WTC11 (cell line): ENCODE measurements at places on chromosomes 5 and 9.
A peak's percentile ranks its signal among the peaks of the same experiment; 100 is the strongest.

DNA sequence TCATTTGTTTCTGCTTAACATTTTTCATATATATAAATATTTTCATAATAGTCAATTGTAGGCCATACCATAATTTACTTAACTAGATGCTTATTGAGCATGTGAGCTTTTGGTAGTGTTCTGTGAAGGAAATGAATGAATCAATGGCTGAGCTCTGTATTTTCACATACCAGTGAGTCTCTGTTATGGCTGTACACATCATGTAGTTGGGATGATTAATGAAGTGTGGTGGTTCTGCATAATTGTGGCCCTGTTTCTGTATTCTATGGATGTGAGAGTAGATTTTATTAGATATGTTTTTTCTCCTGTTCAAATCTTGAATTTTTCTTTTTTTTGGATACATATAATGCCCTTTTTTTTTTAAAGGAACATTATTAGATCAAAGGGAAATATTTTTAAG lies 56.2 kb downstream of the CTNNA1 start:
- DNase-seq, result no peak

- no peak for DNase-seq
Measured at GRCh38 chr5:14229181-14229580, 86.0 kb downstream of the TRIO start.

- DNase-seq, result no peak
Measured at GRCh38 chr5:150783422-150783928, 4.9 kb downstream of the SMIM3 start.

GRCh38 chr9:2299843-2300205 lies 284.7 kb downstream of the SMARCA2 start:
- no peak for DNase-seq

DNA sequence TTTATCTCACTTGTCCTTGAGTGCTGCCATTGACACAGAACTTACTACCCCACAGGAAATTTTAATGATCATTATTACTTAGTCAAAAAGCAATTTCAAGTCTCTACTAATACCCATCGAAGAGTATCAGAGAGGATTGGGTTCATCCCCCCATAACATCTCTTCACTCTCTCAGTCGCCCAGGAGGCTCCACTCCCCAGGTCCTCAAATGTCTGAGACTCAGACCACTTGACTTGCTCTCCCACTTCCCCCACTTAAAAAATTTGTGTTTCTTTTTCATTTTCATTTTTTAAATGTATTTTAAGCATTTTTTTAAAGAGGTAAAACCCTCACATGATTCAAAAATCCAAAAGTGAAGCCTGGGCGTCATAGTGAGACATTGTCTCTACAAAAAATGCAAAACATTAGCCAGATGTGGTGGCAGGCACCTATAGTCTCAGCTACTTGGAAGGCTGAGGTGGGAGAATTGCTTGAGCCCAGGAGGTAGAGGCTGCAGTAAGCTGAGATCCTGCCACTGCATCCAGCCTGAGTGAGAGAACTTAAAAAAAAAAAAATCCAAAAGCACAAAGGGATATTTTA lies 56.8 kb upstream of the TRAF1 start:
- DNase-seq, result no peak

GRCh38 chr5:148523139-148523538 lies 131.2 kb downstream of the HTR4 start:
- peak; percentile 26 for DNase-seq

DNA sequence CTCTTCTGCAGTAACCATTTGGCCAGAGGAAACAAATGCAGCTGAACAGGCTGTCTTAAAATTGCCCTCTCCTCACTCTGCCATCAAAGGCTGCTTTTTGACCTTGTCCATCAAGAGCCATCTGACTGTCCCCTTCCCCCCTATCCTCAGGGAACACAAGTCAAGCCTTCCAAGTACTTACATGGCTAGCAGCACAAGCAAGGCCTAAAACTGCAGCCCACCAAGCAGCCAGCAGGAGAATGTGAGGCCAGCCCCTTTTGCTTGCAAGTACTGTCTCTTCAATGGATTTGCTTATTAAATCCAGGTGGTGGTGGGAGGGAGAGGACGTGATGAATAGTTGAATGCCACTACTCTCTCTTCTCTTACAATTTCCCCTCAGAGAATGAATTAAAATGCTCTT lies 83.5 kb downstream of the HTR1A start:
- no peak for DNase-seq

DNA sequence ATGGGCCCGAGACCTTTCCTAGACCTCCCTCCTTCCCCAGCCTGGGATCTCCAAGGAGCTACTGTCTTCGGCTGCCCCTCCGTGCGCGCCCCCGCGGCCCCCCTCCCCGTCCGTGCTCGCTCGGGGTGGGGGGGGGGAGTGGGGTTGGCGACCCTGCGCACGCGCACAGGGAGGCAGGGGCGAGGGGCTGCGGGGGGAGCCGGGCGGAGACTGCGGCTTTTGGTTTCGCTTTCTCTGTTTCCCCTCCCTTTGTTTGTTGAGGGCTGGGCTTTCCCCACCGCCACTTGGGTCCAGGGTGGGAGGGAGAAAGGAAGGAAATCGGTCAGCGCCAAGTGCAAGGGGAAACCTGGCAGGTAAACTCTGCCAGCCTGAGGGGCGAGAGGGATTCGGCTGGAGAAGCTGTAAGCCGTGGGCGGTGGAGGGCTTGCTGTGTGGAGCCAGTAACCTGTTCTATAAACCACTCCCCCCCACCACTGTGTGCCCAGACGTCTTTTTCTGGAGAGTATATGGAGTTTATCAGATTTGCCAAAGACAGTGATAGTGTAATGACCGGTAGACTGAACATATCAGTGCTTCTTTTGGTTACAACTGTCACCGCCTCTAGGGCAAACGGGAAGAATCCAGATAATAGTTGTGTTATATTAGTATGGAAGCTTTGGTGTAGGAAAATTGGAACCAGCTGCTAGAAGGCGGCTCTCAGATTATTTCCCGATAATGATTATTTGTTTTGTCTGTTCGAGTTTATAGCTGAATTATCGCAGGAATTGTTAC lies 684 bp downstream of the DNAJA1 start:
- DNase-seq, result peak; percentile 82

DNA sequence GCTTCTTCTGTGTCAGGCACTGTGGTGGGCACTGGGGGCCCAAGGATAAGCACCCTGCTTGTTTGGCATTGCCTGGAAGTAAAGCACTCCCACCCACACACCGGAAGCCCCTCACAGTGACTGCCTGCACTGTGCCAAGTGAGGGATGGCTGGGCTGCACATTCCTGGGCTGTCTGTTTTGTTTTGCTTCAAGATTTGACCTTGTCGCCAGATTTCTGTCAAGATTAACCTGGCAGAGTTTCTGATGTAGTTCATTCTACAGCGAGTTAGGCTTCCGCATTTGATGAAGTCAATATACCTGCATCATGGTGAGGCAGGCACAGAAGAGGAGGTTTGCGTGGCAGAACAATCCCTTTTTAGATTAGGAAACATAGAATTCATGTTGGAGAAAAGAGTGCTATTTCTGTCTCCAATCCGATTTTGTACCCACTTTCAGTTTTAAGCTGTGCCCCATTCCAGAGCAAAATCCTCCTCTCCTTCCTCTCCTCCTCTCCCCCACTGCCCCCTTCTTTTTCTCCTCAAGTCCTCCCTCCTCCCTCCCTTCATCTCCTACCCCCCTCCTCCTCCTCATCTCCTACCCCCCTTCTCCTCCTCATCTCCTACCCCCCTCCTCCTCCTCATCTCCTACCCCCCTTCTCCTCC lies 14.4 kb upstream of the BOD1 start:
- no peak for DNase-seq
